ENCODE measurements at places on chromosomes 13 and 19.

- no peak for DNase-seq
These were observed 27.1 kb downstream of the ZNF724 start for GRCh38 chr19:23222998-23223652.

GRCh38 chr19:47190167-47190727, 40.8 kb downstream of the BBC3 start:
- DNase-seq: peak; percentile 58

DNA sequence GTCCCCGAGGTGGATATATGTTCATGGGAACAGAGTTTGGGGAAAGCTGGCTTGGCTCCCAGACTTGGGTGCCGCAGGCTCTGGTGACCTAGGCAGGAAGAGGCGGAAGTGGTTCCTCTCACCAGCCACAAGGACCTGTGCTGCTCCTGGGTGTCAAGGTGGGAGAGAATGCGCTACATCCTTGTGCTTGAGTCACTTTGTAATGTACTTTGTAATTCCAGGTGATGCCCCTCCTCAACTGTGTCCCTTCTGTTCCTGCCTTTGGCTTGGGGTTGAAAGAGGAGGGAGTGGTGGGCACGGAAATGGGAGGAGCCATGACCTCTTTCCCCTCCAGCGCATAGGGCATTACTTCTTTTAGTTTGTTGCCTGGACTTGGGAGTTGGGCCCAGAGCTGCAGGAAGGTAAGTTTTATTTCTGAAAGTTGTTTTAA, 10.9 kb downstream of the GARRE1 start:
- no peak for DNase-seq

DNA sequence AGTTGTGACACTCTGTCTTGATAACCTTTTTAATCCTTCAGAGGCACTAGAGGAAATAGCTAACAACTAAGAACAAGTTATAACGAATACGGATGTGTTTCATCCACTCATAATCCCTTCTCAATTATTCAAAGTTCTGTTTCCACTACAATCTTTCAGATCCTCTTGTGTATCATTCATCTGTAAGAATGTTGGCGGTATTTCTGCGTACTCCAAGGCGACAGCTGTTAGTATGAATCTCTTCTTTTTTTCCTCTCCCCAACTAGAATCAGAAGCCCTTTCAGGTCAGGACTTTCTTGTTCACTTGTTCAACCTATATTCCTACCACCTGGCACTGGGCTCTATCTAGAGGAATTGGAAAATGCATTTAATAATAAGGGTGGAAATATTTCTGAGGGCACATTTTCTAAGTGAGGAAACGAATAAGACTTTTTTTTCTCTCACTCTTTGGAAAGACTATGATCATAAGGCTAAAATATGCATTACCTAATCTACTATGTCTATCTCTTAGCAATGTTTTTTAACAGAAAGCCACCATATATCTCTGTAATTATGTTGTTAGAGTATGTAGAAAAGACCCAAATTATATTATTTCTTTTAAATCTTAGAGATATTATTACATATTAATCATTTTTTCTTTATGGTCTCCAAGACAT, 492.9 kb downstream of the PCDH20 start:
- DNase-seq: no peak

GRCh38 chr13:37597477-37598025, 1.0 kb downstream of the POSTN start:
- DNase-seq: no peak

- DNase-seq: no peak
These were observed 43.0 kb downstream of the RAB20 start for GRCh38 chr13:110518571-110518970.

DNA sequence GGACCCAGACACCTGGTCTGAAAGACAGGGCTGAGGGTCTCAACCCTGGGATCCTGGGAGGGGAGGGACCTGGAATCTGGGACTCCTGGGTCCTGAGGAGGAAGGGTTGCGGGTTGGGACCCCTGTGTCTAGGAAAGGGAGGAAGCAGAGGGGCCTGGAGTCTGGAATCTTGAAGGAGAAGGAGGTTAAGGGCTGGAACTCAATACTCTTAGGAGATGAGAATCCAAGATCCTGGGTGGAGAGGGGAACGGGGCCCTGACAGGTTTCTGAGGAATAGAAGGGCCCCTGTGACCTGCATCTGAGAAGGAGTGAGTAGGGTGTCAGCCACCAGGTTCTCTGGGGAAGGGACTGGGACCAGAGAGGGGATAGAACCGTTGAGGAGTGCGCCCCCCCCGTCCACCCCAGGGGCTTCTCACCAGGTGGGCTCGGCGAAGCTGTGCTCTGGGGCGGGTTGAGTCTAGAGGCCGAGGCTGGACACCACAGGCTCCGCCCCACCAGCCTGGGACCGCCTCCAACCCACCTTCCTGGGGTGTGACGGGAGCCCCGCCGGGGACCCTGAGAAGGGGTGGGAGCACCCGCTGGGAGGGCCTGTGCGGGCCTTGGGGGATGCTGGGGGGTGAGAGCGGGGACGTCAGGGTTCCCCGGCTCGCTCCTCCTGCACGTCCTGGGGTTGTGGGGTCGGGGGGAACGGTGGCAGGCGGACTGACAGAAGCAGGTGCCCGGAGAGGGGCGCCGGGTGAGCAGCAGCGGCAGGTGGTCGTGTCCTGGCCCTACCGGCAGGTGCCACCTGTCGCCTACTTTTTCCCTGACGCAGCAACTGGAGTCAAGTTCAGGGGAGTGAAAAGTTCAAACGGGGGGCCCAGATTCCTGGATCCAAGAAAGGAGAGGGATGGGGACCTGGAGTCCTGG, at the start of gene MAMSTR:
MAMSTR (minus strand) TSS at position 463 of the 909 bp plus-strand sequence. CDS start 694 bp downstream, outside the sequence.
- no peak for DNase-seq

DNA sequence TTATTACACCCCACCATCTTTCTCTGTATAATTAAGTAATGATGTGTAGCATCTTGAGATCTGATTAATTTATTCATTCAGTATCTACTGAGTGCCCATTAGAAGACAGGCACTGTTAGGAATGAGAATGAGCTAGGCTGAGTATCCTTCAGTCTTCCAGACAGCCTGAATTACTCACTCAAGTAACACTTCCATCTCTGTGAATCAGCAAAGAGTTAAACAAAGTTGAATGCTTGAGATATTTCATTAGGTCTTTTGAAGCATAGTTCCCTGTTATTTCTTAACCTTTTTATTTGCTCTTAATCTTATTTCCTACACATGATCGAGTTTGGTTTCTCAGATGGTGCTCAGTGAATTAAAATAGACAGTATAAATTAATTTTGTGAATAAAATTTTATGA, 413.7 kb downstream of the DCT start:
- DNase-seq: no peak

GRCh38 chr19:29324291-29324680, 111.3 kb upstream of the UQCRFS1 start:
- DNase-seq: no peak

GRCh38 chr13:109687559-109688448, 98.6 kb downstream of the IRS2 start:
- no peak for DNase-seq

GRCh38 chr13:97285221-97285955, 63.3 kb downstream of the MBNL2 start:
- DNase-seq: no peak

DNA sequence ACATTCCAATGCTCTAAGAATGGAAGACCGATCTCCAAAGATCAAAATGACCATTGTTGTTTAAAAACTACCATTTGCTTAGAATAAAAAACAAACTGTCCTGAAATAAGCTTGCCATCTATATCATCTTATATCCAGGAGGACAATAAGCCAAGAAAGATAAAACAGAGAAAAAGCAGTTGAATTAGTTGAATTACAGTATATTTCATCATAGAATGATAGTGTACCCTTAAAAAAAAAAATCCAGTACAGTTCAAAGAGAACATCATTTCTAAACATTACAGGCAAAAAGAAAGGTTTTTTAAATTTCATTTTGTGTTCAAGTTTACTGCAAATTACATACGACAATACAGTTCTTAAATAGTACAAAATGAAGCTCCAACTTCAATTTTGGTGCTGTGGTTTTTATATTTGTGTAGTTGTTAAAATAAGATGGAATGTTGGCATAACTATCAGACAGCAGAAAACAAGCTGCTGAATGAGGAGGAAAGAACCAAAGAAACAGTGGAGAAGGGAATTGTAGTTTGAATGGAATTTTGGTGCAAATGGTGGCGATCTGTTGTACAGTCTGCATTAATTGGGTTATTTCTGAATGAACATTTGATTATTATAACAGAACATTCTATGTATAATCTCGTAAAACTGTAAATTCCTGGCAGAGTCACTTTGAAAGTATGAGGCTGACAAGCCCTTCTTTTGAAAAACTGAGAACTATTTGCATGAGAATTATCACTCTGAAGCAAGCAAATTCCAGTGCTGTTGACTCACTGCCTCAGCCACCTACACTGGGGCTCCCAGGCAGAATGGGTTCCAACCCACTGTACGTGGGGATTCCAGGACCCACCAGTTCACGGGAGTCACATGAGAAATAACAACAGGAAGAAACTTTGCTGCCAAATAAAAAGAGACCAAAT, 37.7 kb downstream of the LHFPL6 start:
- DNase-seq: no peak

GRCh38 chr19:41411968-41412265, 14.3 kb downstream of the BCKDHA start:
- DNase-seq: no peak

GRCh38 chr13:75968103-75968838, 332.1 kb downstream of the LMO7 start:
- no peak for DNase-seq

GRCh38 chr19:19459707-19460251, 54.3 kb downstream of the GATAD2A start:
- DNase-seq: peak; percentile 76

- DNase-seq: no peak
These were observed 41.0 kb downstream of the PDCD5 start for GRCh38 chr19:32622002-32622401.

DNA sequence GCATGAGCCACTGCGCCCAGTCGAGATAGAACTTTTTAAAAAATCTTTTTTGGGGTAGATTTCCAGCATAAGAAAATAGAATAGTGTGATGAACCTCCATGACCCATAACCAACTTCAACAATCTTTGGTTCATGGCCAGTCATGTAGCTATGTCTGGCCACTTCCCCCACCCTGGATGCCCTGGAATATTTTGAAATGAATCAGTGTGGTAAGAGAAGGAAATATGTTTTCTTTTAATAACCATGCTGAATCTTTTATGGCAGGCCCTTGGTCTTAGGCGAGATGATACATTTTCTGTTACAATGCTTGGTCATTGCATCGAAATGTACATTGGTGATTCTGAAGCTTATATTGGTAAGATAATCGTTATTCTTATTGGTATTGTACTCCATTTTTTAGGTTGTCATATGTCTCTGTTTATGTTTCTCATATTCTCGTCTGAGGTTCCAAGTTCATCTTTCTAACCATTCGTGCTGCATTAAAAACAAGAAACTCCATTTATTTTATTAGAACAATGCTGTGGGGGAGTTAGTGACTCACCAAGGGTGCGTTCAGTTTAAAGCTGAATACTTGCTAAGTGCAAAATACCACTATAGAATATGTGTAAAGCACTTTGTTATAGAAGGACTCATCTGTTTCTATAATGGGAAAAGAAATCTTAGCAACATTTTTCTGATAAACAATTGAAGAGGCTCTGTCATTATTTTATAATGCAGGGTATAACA, 16.4 kb upstream of the UPF3A start:
- no peak for DNase-seq

GRCh38 chr19:41896581-41896942, 13.6 kb downstream of the ARHGEF1 start:
- DNase-seq: no peak

- no peak for DNase-seq
These were observed 55.1 kb downstream of the CDADC1 start for GRCh38 chr13:49302817-49303216.

- DNase-seq: no peak
These were observed 9.0 kb upstream of the GPR183 start for GRCh38 chr13:99316224-99316623.

DNA sequence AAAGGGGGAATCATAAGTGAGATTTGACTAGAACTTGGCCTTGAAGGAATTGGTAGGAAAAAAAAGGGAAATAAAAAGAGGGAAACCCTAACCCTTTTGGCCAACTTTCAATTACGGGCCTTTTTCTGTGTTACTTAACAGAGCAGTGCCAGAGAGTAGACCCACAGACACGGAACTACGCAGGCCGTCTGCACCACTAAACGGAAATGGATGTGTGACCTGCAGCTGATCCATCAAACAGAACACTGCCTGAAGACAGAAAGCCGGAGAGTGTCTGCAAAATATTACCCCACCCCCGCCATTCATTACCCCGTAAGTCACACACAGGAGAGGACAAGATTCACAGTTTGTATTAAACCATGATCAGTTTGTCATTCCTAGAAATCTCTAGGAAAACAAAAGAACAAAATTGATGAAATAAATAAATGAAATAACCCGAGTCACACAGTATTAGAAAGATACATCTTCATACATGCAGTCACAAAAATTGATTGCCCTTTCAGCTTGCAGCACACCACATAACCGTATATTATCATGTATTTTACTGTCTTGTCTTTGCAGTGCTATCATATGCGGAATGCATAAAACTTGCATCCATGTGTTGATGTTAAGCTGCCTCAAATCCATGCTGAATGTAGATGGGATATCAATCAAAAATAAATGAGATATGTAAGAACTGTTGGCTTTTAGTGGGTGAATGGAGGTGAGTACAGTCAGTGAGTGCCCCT, 424.7 kb downstream of the IRS2 start:
- no peak for DNase-seq

- DNase-seq: no peak
These were observed 5.5 kb upstream of the EEF2 start for GRCh38 chr19:3990815-3991117.

- peak; percentile 15 for DNase-seq
These were observed 65.3 kb upstream of the ZNF681 start for GRCh38 chr19:23823952-23824389.

DNA sequence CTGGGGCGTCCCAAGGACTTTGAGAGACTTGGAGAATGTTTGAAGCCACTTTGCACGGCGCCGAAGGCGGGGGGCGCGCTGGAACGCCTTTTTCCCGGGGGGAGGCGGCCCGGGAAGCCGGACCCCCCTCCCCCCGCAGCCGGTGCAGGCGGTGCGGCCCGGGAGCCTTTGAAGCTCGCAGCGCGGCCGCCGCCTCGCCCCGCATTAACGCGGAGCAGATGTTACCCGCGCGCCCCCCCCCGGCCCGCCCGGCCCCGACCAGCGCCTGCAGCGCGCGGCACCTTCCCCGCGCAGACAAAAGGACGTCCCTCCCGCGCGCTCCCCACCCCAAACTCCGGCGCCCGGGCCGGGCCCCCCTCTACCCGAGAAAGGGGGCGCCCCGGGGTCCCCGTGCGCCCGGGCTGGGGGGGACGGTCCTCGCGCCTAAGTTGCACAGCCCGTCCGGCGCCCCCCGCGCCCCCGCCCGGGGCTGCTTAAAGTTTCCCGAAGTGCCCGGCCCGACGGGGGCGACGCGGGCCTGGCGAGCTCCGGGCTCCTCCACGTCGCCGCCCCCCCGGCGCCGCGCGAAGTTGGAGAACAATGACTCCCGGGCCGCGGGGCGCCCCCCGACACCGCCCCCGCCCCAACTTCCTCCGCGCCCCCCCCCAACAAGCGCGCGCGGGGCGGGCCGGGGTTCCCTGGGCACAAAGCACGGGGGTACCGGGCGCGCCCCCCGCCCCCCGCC, 685 bp downstream of the TCF3 start:
- peak; percentile 42 for DNase-seq

DNA sequence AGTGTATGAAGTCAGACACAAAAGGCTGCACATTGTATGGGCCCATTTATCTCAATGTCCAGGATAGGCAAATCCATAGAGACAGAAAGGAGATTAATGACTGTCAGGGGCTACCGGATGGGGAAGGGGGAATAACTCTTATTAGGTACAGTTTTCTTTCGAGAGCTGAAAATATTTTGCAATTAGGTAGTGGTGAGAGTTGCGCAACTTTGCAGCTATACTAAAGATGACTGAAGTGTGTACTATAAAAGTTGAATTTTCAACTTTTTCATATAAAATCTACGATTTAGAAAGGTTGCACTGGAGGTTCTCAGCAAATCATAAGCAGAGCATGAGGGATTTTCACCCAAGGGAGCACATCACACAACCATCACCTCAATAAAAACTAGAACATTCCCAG, 16.1 kb upstream of the SLC15A1 start:
- DNase-seq: no peak
